ENCODE measurements at places on chromosomes 2 and 18.
A peak's percentile ranks its signal among the peaks of the same experiment; 100 is the strongest.

- peak; percentile 75 for DNase-seq
These were observed 50.6 kb downstream of the TRAF3IP1 start for GRCh38 chr2:238370823-238371372.

- no peak for DNase-seq
These were observed 574.2 kb downstream of the DCC start for GRCh38 chr18:52914148-52914547.

DNA sequence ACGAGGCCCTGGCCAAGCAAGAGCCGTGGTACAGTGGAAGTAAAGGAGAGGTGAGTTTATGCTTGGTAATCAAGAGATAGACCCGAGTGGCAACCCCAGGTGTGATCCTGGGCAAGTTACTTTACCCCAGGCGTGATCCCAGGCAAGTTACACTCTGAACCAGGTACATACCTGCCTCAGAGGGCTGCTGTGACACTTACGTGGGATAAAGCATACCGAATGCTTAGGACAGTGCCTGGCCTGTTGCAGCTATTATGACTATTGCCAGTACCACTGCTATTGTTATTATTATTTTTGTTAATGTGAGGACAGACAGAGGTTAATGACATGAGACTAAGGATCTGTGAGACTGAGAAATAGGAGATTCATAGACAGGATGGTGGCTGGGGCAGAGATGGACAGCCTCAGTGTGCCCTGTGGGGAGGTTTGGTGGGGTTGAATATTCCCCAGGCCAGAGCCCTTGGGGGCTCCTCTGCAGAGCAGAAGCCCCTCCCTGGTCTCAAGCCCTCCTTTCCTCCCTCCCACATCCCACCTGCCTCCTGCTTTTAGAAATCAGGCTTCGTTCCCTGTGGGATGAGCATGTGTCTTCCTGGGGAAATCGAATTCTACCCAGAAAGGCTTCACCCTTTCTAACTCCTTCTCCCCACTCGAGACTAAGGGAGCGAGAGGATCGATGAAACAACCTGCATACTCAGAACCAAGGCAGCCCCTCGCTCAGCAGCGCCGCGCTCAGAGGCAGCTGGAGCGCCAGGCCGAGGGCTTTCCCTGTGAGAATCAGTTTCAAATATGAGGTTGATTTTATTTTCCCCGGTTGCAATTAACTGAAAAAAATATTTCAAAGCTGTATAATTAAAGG is 62.0 kb upstream of the SIX3 start:
- no peak for DNase-seq

- DNase-seq: no peak
These were observed 680.5 kb downstream of the ZEB2 start for GRCh38 chr2:143839456-143839855.

All from inflammatory macrophage treated with lipopolysaccharide for 4 hours (primary cell).